ENCODE measurements at places on chromosomes 4 and X.

- DNase-seq, result no peak
These were observed 88.9 kb upstream of the TFDP3 start for GRCh38 chrX:133307094-133307493.

DNA sequence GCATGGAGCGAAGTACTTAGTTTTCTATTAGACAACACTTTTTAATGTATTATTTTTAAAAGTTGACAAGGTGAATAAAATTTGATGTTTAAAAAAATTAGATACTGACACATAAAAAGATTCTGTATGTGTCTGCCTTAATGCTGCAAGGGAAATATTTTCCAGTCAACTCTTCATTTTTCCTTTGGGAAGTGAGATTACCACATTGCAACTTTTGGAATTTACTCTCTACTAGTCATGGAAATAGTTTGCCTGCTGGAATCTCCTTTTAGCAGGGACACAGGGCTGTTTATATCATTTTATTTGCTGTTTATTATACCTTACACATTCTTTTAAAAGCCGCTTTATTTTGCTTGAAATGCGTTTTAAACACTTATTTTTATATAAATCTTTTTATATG is 135.1 kb downstream of the MID1 start:
- no peak for DNase-seq

GRCh38 chr4:13483136-13483767 is 888 bp downstream of the RAB28 start:
- DNase-seq, result no peak

GRCh38 chrX:38163193-38163592 is 57.5 kb downstream of the SRPX start:
- no peak for DNase-seq

DNA sequence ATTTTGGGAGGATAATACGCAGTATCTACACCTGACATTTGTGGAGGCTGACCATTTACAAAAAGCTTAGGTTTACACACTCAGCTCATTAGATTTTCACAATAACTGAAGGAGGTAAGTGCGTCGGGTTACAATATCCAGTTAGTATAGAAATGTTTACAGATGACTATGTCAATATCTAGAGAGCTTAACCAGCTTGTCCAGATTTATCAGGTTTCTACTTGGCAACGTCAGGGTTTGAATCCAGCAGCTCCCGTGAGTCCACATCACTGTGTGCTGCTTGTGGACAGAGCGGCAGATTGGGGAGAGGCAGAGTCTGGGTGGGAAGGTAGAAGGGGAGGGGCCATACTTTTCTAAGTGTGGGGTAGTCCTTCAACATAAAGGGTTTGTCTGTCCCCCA is 28.3 kb downstream of the ARHGAP10 start:
- DNase-seq, result no peak

- no peak for DNase-seq
These were observed 1447.2 kb downstream of the FSTL5 start for GRCh38 chr4:160716551-160716950.

- DNase-seq, result no peak
These were observed 1004.7 kb upstream of the LCORL start for GRCh38 chr4:19026281-19026680.

DNA sequence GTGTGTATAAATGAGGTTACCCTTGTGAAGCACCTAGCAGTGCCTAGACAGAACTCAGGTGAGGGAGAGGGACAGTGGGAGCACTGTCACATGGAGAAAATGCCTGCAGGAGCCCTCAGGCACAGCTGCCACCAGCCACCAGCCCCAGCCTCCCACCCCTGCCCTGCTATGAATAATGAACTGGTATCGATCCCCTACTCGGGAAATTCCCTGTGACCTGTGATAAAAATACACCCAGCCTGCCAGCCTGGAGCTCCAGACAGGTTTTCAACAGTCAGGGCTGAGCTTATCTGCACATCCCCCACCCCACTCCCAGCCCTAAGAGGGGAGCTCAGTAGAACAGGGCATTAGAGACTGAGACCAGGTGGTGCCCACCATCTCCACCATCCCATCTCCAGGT is 159.6 kb upstream of the PJA1 start:
- no peak for DNase-seq

DNA sequence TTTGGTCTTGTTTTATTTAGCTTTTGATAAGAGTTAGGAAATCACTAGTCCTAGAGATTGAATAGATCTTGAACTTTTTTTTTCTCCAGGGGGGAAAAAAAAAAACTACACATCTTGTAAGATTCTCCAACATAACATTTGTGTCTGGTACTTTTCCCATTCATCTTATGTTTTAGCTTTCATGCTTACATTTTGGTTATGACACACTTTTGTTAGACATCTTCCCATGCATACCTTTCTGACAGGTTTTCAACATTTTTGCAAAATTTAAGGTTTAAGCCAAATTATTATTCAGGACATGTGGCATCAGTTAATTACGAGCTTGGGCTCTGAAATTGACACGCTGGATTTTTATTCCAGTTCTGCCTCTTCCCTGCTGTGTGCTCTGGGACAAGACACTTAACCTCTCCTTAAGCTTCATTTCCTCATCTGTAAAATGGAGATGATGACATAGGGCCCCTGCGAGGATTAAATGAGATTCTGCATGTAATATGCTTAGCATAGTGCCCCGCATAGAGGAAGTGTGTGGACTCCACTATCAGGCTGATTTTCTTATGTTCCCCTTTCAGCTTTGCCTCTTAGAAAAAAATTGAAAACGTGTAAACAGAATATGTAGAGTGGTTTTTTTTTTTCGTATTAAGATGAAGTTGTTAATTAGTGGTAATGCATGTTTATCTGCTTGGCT is 5.3 kb downstream of the KIT start:
- no peak for DNase-seq

DNA sequence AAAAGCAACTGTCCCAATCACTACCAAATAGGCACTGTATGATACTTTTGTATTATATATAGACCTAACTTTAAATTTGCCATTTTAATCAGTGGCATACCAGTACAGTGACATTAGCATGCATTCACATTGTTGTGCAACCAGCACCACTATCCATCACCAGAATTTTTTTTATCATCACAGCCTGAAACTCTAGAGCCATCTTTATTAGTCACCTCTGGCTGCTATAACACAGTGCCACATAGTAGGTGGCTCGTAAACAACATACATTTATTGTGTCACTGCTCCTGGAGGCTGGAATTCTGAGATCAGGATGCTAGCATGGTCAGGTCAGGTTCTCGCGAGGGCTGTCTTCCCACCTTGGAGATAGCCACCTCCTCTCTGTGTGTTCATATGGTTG is 188.4 kb upstream of the GALNT7 start:
- DNase-seq, result no peak
